Activated T-cell treated with anti-CD3 and anti-CD28 coated beads, Interleukin-2, amount 50 U/mL, for 4 hours (primary cell): ENCODE measurements at places on chromosomes 12 and 14. TPM values are rescaled to one million over a fixed set of nuclear protein-coding genes. Genes with fewer than 3 reads are reported as not detected.
A peak's percentile ranks its signal among the peaks of the same experiment; 100 is the strongest.

DNA sequence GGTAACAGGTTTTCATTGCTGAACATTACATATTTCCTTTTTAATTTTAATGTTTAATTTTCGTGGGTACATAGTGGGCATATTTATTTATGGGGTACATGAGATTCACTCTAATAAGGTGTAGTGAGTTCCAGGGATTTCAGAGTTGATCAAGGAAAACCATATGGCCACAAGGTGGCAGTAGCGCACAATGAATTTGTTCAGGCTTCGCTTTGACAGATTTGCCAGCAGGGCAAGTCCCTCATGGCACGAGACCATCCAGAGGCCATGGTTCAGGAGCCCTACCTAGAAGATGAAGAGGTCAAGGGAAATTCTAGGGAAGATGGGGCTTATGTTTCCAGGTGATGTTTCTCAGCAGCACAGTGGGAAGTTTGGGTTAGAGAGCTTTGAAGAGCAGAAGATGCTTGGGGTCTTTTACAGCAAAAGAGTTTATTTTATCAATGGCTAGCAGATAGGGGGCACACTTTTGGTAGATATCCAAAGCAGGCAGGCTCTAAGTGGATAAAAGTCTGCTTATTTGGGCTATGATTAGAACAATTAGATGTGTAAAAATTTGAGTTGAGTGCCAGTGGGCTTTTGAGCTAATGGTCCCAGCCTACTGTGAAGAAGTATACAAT, 1004.4 kb downstream of the AACS start:
- no peak for DNase-seq

- DNase-seq, result no peak
These were observed 49.0 kb downstream of the NTF3 start for GRCh38 chr12:5480938-5481303.

DNA sequence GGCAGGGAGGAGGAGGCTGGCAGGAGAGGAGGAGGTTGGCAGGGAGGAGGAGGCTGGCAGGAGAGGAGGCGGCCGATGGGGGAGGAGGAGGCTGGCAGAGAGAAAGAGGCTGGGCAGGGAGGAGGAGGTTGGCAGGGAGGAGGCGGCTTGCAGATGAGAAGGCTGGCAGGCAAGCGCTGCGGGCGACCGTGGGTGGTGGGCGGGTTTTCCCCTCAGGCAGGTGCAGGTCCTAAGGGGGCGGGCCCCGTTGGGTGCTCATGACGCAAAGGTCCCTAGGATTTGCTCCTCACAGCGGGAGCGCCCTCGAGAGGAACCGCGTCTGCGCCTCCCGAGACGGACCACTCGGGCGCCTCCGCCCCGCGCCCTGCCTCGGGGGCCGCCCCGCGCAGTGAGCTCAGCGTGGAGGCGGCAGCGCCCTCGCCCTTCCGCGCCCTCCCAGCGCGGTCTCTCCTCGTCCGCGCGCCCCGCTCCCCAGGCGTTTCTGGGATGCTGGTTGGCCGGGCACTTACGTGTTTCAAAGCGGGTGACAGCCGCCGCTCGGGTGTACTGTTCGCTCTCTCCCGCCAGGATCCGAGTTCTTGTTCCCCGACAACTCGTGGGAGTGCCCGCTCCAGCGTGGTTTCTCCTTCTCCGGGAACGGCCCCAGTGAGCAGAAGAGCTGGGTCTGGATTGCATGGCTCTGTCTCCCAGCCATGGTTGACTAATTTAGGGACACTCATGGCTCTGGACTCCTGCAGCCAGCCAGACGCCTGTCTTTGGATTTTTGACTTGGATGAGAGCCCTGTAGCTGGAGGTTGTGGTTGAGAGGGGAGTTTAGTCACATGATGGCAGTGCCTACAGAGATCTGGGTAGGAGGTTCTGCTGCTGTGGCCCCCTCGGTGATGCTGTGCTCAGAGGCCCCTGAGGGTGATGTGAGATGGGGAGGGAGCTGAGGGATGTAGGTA, 64.1 kb upstream of the PPP4R3A start:
- DNase-seq, result peak; percentile 91

DNA sequence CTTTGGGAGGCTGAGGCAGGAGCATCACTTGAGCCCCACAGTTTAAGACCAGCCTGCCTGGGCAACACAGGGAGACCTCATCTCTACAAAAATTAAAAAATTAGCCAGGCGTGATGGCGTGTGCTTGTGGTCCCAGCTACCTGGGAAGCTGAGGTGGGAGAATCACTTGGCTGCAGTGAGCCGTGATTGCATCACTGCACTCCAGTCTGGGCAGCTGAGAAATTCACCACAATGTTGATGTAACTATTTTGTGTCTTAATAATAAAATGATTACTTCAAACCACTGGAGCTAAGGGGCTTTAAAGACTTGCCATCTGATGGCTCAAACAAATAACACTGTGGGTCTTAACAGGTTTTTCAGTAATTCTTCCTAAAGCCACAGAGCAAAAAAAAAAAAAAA, 10.8 kb downstream of the ERH start:
- DNase-seq, result no peak

GRCh38 chr12:119546340-119546739, 47.2 kb upstream of the TMEM233 start:
- no peak for DNase-seq

- DNase-seq, result no peak
These were observed 1009.1 kb upstream of the FLRT2 start for GRCh38 chr14:84520711-84521338.

GRCh38 chr14:24960816-24961215, 89.1 kb downstream of the STXBP6 start:
- no peak for DNase-seq

DNA sequence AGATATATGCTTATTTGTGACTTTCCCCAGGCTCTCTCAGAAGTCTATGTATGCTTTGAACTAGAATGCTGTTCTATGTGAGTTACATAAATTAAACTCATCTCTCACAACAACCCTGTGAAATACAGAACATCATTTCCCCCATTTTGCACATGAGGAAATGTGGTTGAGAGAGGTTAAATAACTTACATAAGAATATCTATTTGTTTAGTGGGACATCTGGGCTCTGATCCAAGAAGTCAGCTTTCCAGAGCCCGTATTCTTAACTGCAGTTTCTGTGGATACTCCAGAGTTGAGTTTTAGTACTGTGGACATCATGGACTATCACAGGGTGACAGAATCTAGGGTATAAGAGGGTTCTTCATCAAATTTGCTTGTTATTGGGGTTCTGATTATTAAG, 242.5 kb upstream of the ARHGAP5 start:
- no peak for DNase-seq

DNA sequence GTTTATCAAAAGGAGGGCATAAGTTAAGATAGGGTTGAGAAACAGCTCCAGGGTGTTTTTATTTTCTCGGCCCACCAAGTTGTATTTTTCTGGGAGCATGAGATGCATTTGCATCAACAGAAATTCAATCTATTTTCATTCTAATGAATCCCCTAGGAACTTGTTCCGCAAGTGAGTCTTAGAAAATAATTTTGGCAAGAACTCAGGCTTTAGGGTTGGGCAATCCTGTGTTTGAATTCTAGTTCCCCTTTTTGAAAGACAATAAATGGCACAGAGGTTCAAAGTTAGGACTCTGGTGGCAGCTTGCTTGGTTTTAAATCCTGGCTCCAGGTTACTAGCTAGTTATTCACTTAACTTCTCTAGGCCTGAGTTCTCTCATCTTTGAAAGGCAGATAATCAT, 23.7 kb downstream of the SLC5A8 start:
- no peak for DNase-seq

DNA sequence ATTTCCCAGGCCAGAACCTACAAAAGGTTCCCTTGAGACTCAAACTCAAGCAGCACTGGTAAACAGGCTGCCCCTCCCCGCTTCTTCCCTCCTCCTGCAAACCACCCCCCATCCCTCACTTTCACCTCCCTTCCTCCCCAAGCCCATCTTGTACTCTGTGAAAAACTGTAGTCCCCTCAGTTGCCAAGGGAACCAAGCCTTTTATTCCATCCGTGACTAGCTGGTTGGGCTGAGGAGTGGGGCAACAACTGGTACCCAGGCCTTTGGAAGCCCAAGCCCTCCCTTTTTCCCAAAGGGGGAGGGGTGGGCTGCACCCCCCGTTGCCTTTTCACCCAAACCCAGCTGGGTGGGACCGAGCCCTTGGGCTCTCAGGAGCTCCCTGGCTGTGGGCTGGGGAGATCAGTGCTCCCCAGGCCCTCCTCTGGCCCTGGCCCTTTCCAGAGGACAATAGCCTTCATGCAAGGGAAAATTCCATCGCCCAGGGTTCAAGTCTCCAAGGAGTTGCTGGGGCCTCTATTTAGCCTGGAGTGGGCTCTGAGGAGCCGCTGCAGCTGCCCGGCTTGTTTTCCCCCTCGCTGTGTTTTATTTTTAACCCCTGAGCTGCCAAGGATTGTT, 61.9 kb downstream of the ZFP36L1 start:
- no peak for DNase-seq

GRCh38 chr14:30272848-30273832, 285.8 kb upstream of the G2E3 start:
- DNase-seq, result no peak

GRCh38 chr14:59333235-59333634, 131.9 kb downstream of the GPR135 start:
- DNase-seq, result no peak

GRCh38 chr12:94725375-94726168, 75.2 kb upstream of the TMCC3 start:
- no peak for DNase-seq

GRCh38 chr12:4144676-4145075, 128.9 kb upstream of the CCND2 start:
- DNase-seq, result no peak

DNA sequence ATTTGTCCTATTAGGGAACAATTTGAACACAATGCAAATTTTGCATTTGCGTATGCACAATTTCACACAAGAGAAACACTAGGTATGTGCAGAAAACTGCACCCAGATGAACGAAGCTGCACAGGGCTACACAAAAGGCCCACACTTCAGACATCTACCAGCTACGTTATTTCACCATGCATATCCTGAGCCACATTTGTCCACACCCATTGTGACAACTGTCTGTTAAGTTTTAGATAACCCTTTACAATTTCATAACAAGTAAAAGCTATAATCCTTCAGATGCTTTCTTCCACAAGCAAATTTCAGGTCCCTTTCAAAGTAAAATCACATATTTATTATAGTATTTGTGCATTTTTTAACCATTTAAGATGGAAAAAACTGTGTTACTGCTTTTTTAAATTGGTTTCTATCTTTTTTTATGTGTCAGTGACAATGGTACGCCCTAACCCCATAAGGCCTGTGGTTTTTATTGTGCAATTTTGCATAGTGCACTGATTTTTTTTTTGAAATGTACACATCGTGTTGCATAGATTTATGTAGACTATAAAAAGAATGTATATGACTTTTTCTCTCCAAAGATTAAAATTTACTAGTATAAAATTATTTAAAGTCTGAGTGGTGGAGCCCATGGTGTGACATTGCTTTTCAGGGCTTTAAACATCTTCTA, 87.8 kb upstream of the BTG1 start:
- no peak for DNase-seq

- no peak for DNase-seq
These were observed 71.8 kb downstream of the ZNF664 start for GRCh38 chr12:124044809-124045321.

DNA sequence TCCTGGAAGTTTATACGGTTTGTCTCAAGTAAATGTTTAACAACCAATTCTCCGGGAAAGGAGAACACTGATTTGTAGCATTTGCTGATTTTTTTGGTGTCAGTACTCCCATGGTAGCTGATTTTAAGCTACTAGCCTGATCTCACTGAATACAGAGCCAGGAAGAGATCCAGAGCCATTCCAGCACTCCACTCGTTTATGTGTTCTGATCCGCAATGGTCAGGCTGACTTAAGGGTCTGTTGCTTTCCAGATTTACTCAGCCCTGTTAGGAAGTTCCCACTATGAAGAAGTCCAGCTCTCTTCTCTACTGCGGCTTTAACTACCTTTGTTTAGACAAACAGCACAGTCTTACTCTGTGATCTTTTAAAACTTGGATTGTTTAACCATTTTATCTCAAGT, 38.0 kb upstream of the NID2 start:
- no peak for DNase-seq

- no peak for DNase-seq
These were observed 182.7 kb upstream of the SFSWAP start for GRCh38 chr12:131528144-131528543.

DNA sequence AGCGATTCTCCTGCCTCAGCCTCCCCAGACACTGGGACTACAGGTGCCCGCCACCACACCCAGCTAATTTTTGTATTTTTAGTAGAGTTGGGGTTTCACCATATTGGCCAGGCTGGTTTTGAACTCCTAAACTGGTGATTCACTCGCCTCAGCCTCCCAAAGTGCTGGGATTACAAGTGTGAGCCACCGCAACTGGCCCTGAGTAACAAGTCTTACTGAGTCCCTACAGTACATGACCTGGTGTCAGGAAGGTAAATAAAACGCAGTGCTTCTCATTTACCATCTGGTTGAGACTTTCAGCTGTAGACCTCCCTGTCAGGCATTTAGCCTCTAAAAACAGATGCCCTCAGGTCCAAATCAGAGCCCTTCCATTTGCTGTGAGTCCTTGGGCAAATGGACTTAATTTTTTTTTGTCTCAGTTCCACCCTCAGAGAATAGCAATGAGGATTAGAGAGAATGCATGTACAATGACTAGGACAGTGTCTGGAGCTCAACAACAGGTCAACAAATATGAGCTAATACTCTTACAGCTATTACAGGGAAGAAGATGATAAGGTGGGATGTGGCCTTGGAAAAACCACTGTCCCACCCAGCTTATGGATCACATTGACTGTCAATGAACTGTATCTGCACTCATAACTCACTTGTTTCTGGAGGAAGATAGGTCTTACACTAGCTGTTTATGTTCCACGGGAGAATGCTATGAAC, 70.5 kb downstream of the PHLDA1 start:
- no peak for DNase-seq

DNA sequence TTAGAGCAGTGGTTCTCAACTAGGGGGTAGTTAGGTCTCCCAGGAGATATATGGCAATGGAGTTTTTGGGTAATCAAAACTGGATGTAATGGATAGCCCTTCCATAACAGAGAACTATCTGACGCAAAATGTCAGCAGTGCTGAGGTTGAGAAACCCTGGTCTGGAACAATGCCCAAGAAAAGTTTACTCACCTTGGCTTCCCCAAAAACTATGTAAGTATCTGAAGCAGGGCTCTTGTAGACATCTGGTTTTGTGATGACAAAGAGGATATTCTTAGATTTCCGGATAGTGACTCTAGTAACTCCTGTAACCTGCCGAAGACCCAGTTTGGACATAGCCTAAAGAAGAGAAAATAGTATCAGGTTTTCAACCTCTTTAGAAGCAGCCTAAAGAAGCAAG, 11.8 kb downstream of the NACA start:
- DNase-seq, result no peak

- no peak for DNase-seq
These were observed 48.5 kb downstream of the BAZ1A start for GRCh38 chr14:34826661-34827060.

DNA sequence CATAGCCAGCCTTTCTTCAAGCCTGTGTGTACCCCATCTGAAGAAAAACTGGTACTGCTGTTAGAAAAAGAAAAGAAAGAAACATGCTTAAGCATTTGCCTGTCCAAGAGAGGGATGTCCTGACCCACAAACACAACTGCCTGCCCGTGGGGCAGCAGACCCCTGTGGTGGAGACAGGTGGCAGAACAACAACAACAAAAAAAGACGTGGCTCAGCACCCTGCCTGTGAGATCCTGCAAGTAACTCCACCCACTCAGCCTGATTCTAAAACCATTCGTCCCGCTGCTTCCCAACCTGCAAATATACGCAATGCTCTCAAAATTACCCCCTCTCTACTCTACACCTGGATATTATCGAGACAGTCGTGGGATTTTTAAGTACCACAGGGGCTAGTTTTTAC, 64.9 kb upstream of the ZDHHC17 start:
- no peak for DNase-seq

The GPRC5A gene
- total RNA-seq, result 0.30 TPM

The KCNH3 gene
- 3.3 TPM for total RNA-seq

The MYH6 gene
- not detected for total RNA-seq

The SERPINA10 gene
- not detected for total RNA-seq

The RAD9B gene
- total RNA-seq, result 0.51 TPM

The TMTC2 gene
- total RNA-seq, result 1.4 TPM
